ENCODE measurements at places on chromosomes 2 and 18. TPM values are rescaled to one million over a fixed set of nuclear protein-coding genes. Genes with fewer than 3 reads are reported as not detected.

SLC11A1 gene
- total RNA-seq = 0.26 TPM

GAL3ST2 gene
- total RNA-seq = 0.42 TPM

IL37 gene
- not detected for total RNA-seq

VWA3B gene
- 0.33 TPM for total RNA-seq

LOXHD1 gene
- not detected for total RNA-seq

PLEKHH2 gene
- total RNA-seq = 2.5 TPM

TRIM43 gene
- total RNA-seq = not detected

Data from A549 treated with Mapracorat at 1 μM for 4 hours (cell line).